A549 treated with Mapracorat at 1 μM for 4 hours (cell line): ENCODE measurements at places on chromosomes 5 and 9. TPM values are rescaled to one million over a fixed set of nuclear protein-coding genes. Genes with fewer than 3 reads are reported as not detected.

The PAPPA gene
- 22.7 to 35.0 TPM (median 30.6 TPM) in 5 replicates for total RNA-seq

The ARID3C gene
- total RNA-seq = 0.09 to 0.39 TPM (median 0.17 TPM) in 5 replicates

The OR1Q1 gene
- total RNA-seq = not detected in 5 replicates

The ANKRD31 gene
- 0.02 to 0.07 TPM (median 0.05 TPM) in 4 of 5 replicates, not detected in the other for total RNA-seq

The TRAF1 gene
- total RNA-seq = 2.2 to 3.2 TPM (median 2.5 TPM) in 5 replicates

The FAM169A gene
- 3.7 to 6.9 TPM (median 6.0 TPM) in 5 replicates for total RNA-seq

The DOK3 gene
- total RNA-seq = 2.8 to 6.3 TPM (median 4.0 TPM) in 5 replicates

The TLX3 gene
- total RNA-seq = not detected in 5 replicates
